ENCODE measurements at places on chromosomes 2 and 18.
A peak's percentile ranks its signal among the peaks of the same experiment; 100 is the strongest.

- no peaks in the 10 kb centered on the region for H3K4me1 ChIP-seq
- no peaks in the 10 kb centered on the region for H3K27me3 ChIP-seq
- H3K27ac ChIP-seq: no peak overlapping the region
- H3K36me3 ChIP-seq: peaks cover 3% of the 10 kb centered on the region
- no peak for DNase-seq
Observed at GRCh38 chr2:119958670-119959268, 54.1 kb upstream of the EPB41L5 start.

DNA sequence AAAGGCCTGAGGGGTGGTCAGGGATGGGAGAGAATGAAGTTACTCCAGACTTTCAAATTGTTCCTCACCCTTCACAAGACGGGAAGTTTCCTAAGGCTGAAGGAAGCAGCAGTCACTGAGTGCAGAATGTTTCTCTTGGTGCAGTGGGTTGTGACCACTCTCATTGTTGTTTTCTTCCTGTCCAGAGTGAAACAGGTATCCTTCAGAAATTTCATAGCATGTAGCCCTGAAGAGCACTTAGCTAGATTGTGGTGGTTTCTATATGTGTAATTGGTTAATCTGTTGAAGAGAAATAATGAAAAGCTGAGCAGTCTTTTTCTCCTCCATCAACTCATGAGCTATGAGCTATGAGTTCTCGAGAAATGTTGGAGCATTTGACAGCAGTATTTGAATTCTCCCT lies 96.8 kb downstream of the GPD2 start:
- no peaks in the 10 kb centered on the region for H3K27me3 ChIP-seq

GRCh38 chr2:8620611-8621382 lies 61.1 kb upstream of the ID2 start:
- H3K36me3 ChIP-seq: no peaks in the 10 kb centered on the region
- H3K27ac ChIP-seq: no peak overlapping the region
- DNase-seq: no peak
- no peak overlapping the region for H3K4me3 ChIP-seq
- H3K4me1 ChIP-seq: no peaks in the 10 kb centered on the region

- H3K36me3 ChIP-seq: no peaks in the 10 kb centered on the region
- no peaks in the 10 kb centered on the region for H3K4me1 ChIP-seq
- H3K27ac ChIP-seq: no peak overlapping the region
- DNase-seq: no peak
- no peak overlapping the region for H3K4me3 ChIP-seq
- H3K27me3 ChIP-seq: no peaks in the 10 kb centered on the region
Observed at GRCh38 chr2:98324181-98324580, 22.1 kb upstream of the CNGA3 start.

DNA sequence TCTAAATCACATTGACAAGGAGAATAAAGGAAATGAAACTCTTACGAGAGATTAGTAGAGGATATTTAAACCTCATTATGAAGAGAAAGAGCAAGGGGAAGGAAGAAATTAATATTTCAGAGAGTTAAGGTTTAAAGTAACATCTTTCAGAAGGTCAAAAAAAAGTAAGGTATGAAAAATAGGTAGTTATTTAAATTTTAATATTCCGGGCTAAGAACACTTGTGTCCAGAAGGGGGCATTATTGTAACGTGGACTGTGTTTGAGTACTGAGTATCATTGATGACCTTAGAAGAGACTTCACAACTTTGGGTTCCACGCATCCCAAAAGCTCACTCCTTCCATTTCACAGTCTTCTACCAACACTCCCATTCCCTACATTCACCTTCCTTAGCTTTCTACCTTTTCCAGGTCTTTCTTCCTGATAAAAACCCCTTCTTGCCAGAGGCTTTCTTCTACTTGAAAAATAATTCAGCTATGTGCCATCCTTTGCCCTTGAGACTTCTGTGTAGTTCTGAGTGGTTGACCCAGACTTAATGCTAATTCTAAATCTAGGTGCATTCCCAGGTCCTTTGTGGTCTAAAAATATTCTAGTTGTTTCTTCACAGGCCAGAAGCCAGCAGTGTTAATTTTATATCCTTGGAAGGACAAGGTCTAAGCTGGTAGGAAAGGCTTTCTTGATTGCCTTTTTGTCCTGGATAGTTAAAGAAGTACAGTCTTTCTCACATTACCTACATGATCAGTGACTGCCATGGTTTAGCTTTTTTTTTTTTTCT lies 16.5 kb downstream of the DYNC1I2 start:
- H3K4me1 ChIP-seq: peaks cover 16% of the 10 kb centered on the region
- no peak for DNase-seq
- no peak overlapping the region for H3K4me3 ChIP-seq
- H3K27me3 ChIP-seq: no peaks in the 10 kb centered on the region
- peaks cover 3% of the 10 kb centered on the region for H3K36me3 ChIP-seq

DNA sequence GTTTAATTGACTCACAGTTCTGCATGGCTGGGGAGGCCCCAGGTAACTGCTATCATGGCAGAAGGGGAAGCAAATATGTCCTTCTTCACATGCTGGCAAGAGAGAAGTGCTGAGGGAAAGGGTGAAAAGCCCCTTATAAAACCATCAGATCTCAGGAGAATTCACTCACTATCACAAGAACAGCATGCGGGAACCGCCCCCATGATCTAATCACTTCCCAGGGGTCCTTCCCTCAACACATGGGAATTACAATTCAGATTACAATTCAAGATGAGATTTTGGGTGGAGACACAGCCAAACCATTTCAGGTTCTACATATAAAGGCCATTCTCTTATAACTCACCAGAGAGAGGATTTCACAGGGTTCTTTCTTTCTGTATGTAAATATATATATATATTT lies 62.9 kb downstream of the VRK2 start:
- no peak for DNase-seq
- no peaks in the 10 kb centered on the region for H3K27me3 ChIP-seq
- H3K4me1 ChIP-seq: no peaks in the 10 kb centered on the region

DNA sequence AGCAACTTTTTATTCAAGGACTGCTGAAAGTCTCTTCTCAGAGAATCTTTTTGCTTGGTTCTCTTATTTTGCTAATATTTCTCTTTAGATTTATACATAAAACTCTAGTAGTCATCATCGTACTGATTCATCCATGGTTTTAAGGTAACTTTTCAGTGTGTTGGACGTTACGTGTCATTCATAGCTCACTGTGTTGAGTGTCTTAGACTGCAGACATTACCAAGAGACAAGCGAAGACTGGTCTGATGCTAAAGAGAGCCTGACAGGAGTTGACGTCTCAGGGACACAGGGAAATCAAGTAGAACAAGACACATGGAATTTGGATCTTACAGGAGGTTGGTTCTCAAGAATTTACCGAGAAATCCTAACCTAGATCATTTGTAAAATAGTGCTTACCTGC lies 25.5 kb downstream of the RBM44 start:
- no peaks in the 10 kb centered on the region for H3K36me3 ChIP-seq
- no peaks in the 10 kb centered on the region for H3K27me3 ChIP-seq
- DNase-seq: no peak
- H3K4me1 ChIP-seq: no peaks in the 10 kb centered on the region
- no peak overlapping the region for H3K4me3 ChIP-seq

GRCh38 chr2:132503701-132504100 lies 87.1 kb downstream of the GPR39 start:
- H3K4me1 ChIP-seq: no peaks in the 10 kb centered on the region
- H3K27ac ChIP-seq: no peak overlapping the region
- H3K36me3 ChIP-seq: no peaks in the 10 kb centered on the region
- H3K27me3 ChIP-seq: no peaks in the 10 kb centered on the region

GRCh38 chr2:113169002-113169530 lies 4.7 kb upstream of the PSD4 start:
- H3K4me3 ChIP-seq: no peak overlapping the region
- H3K4me1 ChIP-seq: no peaks in the 10 kb centered on the region
- H3K27ac ChIP-seq: no peak overlapping the region
- DNase-seq: no peak

DNA sequence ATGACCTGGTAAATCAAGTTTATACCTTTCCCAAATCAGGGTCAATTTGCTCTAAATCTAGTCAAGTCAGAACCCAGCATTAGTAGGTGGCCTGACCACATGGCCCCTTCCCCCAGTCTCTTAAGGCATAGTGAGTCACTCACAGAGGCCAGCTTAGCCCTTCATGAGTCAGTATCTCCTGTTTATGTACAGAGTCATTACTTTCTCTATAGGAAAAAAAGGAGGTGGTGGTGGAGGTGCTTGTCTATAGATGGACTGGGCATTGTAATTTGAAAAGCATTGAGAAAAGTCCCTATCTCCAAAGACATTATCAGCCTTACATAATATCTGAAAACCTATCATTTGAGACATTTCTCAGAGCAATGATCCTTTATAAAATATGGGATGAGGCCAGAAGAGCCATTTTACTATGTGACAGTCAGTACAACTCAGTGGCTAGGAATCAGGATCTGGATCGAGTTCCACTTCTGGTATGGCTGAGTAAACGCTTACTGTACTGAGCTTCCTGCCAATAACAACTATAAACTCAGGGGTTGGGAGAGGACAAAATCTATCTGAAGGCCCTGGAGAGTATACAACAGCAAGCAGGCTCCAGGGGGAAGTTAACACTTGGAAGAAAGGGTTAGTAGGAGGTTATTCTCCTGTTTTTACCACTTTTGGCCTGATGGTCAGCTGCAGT lies 22.5 kb upstream of the SIGLEC15 start:
- peaks cover 5% of the 10 kb centered on the region for H3K4me1 ChIP-seq
- peak overlapping the region; percentile 53 for H3K27ac ChIP-seq
- no peaks in the 10 kb centered on the region for H3K27me3 ChIP-seq
- no peak overlapping the region for H3K4me3 ChIP-seq
- no peaks in the 10 kb centered on the region for H3K36me3 ChIP-seq

GRCh38 chr18:33951031-33951430 lies 273.7 kb downstream of the NOL4 start:
- H3K27ac ChIP-seq: no peak overlapping the region
- H3K36me3 ChIP-seq: no peaks in the 10 kb centered on the region

DNA sequence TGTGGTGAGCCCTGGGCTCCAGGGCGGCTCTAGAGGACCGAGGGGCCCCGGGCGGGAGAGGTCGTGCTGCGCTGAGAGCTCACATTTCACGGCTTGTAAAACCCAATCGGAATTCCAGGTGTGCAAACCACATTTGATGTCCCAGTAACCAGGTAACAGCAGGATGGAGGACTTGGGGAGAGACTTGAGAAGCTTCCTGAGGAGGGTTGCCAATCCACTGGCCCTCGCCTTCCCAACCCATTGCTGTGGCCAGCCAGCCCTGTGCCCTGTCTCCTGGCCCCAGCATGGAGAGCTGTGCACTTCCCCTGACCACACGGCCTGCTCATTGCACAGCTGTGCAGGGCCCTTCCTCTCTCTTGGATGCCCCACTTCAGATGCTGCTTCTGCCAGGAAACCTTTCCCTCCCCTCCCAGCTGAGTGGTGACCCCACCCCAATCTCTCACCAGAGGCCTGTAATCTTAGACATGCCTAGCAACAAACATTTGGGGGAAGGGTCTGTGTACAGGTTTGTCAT lies 39.6 kb downstream of the ASB1 start:
- H3K27me3 ChIP-seq: no peaks in the 10 kb centered on the region
- no peaks in the 10 kb centered on the region for H3K36me3 ChIP-seq
- H3K4me3 ChIP-seq: no peak overlapping the region
- DNase-seq: no peak
- peaks cover 4% of the 10 kb centered on the region for H3K4me1 ChIP-seq

- H3K27ac ChIP-seq: no peak overlapping the region
- no peaks in the 10 kb centered on the region for H3K4me1 ChIP-seq
- H3K4me3 ChIP-seq: no peak overlapping the region
- H3K36me3 ChIP-seq: no peaks in the 10 kb centered on the region
Observed at GRCh38 chr2:85485815-85486214, 53.2 kb upstream of the MAT2A start.
